Hematopoietic multipotent progenitor cell treated with erythropoietin and hydrocortisone succinate and interleukin-3 and kit ligand, for 8 days (in vitro differentiated cells): ENCODE measurements at places on chromosomes 13 and 19.

- DNase-seq = no peak
Observed at GRCh38 chr13:34583181-34583580, 358.9 kb upstream of the NBEA start.

DNA sequence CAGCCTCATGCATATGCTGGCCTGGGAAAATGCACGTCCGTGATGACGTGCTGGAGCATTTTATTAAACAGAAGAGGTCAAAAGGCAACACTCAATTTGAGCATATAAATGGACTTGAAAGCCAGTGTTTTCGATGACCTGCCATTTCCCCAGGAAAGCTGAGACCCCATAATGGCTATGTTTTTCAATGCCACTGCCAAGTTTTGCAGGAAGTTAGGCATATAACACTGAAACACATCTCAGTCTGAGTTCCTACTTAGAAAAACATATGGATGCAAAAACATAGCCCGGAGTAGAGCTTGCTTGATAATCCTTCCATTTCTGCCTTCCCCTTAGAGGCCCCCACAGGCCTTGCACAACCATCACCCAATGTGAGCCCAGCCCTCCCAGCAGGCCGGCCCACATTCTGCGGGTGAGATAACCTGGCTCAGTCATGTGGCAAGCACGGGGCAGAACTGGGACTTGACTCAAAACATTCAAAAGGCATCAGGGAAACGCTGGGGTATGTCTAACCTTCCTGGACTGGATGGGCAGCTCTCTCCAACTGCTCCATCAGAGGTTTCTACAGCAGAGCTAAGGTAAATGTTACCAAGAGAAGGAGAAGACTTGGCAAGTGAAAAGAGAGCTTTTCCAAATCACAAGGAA lies 24.9 kb downstream of the EPS15L1 start:
- DNase-seq = peak; percentile 93

DNA sequence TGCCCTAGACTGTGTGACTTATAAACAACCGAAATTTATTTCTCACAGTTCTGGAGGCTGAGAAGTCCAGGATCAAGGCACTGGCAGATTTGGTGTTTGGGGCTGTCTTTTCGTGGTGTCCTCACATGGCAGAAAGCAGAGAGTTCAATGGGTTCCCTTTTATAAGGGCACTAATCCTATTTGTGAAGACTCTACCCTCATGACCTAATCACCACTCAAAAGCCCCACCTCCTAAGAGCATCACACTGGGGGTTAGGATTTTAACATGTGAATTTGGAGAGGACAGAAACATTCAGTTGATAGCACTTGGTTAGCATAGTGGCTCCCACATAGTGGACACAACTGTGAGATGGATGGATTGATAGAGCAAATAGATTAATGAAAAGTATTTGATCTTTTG lies 21.5 kb upstream of the GPR18 start:
- DNase-seq = no peak

- DNase-seq = no peak
Observed at GRCh38 chr19:54136086-54136863, 1.3 kb upstream of the CNOT3 start.

DNA sequence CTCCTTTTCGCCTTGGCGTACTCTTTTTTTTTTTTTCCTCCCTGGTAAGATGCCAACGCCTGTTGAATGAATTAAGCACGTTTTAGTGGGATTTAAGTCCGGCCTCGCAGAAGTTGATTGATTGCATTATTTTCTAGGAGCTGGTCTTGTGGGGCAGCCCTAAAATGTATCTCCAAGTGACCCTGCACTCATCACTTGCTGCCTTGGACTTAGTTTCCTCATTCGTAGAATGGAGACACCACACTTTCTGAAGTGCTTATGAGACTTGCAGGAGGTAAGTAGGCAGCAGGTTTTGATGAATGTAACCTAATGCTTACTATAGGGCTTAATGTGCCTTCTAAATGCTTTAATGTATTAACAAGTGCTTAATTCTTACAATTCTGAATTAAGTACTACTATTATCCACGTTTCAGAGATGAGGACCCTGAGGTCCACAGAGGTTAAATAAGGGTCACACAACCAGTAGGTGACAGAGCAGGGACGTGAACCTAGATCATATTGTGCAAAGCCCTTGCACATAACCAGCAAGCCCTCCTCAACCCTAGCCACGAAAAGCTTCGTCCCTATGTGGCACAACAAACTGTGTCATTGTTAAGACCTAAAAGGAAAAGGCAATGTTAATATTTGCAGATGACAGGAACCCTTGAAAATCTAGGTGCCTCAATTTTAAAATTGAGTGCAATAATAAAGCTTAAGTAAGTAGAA lies 514 bp upstream of the ARGLU1 start:
- no peak for DNase-seq

DNA sequence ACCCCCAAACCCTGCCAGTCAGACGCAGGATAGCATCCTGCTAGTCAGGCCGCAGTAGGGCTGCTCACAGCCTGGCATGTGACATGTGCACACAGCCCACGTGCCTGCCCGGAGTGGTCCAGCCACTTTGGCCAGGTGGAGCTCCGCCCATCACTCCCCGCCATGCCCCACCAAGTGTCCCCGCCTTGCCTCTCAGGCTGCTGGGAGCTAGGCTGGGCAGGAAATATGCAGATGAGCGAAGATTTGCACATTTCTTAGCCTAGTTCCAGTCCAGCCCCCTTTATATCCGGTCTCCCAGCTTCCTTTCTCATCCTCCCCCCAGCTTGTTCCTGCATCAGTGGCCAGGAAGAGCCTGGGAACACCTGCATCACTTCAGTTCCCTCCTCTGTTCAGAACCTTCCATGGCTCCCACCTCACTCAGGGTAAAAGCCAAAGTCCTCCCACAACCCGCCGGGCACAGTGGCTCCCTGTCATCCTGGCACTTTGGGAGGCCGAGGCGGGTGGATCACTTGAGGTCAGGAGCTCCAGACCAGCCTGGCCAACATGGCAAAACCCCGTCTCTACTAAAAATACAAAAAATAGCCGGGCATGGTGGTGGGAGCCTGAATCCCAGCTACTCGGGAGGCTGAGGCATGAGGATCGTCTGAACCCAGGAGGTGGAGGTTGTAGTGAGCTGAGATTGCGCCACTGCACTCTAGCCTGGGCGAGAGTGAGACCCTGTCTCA lies 2.3 kb upstream of the DOCK6 start:
- no peak for DNase-seq

GRCh38 chr13:47251771-47252170 lies 354.9 kb upstream of the HTR2A start:
- DNase-seq = no peak
